ENCODE measurements at places on chromosomes 5 and 9.

GRCh38 chr9:14238518-14238917 is 75.4 kb downstream of the NFIB start:
- no peak for DNase-seq

GRCh38 chr5:31047007-31047406 is 146.5 kb upstream of the CDH6 start:
- DNase-seq, result no peak

DNA sequence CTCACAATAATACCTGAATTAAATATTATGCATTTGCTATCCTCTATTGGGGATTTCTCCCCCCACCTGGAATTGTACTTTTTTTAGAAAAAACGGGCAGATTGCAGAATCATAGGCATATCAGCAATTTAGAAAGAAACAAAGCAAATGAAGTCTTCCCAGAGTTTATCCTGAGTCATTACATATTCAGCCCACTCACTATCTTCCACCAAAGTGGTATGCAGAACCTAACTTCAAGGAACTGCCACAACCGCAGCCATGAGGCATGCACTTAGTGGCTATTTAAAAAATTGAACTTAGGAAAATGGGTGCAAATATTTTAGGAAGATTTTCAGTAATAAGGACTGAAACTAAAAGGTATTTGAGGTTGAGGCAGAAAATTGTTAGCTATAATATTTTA is 48.6 kb downstream of the UBAP1 start:
- DNase-seq, result no peak

GRCh38 chr5:107067395-107067794 is 603.3 kb downstream of the EFNA5 start:
- no peak for DNase-seq

DNA sequence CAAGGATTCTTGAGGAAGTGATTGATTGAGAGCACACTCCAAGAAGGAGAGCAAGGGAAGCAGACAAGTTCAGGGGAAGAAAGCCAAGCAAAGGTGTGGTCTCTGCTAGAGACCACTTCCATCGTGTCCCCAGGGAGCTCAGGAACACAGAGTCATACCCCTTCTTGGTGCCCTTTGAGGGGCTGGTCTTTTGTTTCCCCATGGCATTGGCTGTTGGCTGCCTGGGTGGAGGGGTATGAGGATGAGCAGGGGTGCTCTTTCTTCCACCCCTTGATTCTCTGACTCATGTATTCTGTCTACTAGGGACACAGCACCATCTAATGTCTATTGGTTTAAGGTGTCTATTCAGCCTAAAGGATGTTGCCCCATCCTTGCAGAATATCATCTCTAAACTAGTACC is 11.5 kb upstream of the SPOCK1 start:
- DNase-seq, result no peak

- DNase-seq, result no peak
These were observed 1.5 kb downstream of the SEPTIN8 start for GRCh38 chr5:132775476-132775961.

DNA sequence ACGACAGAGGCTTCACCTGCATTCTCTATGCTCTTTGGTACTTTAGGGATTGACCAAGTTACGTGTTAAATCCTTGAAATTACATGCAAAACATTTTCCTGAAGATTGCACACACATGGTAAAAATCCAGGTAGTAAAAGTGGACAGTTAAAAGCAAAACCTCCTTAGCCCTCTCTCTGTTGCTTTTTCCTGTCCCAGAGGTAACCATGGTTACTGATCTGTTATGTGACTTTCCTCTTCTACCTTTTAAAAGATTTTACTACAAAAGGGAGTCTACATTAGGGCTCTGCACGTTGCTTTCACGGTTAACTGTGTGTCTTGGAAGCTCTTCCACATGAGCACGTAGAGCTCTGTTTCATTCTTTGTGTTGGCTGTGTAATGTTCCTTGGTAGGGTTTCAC is 97.0 kb downstream of the PPARGC1B start:
- DNase-seq, result no peak

DNA sequence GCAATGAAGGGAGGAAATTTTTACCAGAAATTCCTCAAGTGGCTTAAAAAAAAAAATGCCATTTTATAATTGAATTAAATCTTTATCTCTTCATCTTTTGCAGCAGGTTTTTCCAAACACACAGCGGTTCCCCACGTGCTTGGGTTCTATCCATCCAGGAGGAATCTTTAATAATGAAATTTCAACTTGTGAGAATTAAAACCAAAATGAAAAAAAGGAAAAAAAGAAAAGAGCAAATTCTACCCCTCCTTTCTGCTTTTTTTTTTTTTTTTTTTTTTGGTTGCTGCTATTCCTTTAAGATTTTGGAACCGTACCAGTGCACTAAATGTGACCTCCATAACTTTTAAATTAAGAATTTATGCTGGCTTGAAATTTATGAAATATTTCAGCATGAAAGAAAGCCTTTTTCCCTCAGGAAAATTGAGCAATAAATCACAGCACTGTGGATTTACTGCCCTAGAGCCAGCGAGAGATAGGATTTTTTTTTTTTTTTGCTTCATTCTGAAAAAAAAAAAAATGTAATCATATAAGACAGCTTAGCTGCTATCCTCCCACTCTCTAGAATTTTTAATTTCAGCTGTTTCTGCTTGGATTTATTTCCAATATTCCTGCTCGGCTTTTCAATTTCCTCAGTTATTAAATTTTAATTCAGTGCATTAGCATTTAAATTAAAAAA is 88.5 kb downstream of the ZNF618 start:
- no peak for DNase-seq

GRCh38 chr5:127042593-127042992 is 12.2 kb upstream of the MARCHF3 start:
- no peak for DNase-seq

DNA sequence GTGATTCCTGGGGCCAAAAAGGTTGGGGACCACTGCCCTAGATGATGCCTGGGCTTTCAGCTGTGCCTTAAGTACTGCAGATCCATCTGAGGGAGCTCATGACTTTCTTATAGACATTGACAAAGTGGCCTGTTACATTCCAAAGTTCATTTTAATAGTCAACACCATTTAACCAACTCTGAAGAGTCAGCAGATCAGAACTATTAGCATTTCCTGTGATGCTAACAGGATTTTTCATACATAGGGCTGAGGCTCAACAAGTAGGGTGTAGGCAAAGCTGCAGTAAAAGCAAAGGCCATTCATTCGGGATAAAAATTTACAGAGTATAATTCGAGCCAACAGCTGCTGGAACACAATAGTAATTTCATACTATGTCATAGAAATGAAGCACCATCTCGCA is 105.4 kb downstream of the LPAR1 start:
- no peak for DNase-seq

- DNase-seq, result no peak
These were observed 25.4 kb downstream of the GPR21 start for GRCh38 chr9:123058834-123059233.

DNA sequence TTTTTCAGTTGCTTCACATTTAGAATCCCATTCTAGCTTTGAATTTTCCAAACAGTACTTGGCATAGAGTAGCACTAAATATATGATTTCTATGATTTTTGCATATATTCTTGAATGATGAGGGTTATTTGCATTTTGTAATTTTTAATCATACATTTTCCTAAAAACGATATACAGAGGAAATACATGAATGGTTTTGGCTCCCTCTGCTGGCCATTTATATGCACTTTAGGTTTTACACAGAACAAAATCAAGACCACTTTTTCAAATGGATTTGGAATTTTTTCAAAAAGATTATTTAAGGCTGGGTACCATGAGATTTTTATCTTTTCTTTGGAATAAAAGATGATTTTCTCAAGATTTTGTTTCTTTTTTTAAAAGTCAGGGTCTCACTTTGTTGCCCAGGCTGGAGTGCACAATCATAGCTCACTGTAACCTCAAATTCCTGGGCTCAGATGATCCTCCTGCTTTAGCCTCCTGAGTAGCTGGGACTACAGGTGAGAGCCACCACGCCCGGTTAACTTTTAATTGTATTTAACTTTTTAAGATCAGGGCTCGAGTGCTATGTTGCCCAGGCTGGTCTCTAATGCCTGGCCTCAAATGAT is 16.7 kb upstream of the COMMD10 start:
- no peak for DNase-seq

DNA sequence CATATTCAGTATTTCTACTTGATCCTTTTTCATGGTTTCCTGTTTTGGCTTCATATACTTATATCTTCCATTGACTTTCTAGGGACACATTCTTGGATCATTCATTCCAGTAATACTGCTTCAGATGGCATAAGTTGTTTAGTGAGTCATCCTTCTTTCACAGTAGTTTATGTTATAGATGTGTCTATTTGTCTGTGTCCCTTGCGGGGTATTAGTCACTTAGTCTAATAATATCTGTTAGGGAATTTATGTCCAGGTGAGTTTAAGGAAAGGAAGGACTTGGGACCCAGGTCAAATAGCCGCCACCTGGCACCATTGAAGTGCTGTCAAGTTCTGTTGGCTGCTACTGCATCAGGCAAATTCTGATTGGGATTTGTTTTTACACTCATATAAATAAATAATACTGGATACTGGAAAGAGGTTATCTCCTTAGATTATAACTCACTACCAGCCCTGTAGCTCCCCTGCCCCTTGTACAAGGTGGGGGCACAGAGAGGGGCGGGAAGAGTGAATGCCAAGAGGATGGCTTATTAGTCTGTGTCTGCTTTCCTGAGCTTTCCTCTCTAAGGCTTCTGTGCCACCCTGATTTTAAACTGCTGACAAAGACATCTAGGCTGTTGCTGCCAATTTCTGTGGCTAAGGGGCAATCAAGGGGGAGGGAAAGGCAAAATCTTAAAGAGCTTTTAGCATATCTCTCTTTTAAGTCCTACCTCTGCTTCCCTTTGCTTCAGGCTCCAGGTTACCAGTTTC is 64.9 kb downstream of the CDC42SE2 start:
- no peak for DNase-seq

DNA sequence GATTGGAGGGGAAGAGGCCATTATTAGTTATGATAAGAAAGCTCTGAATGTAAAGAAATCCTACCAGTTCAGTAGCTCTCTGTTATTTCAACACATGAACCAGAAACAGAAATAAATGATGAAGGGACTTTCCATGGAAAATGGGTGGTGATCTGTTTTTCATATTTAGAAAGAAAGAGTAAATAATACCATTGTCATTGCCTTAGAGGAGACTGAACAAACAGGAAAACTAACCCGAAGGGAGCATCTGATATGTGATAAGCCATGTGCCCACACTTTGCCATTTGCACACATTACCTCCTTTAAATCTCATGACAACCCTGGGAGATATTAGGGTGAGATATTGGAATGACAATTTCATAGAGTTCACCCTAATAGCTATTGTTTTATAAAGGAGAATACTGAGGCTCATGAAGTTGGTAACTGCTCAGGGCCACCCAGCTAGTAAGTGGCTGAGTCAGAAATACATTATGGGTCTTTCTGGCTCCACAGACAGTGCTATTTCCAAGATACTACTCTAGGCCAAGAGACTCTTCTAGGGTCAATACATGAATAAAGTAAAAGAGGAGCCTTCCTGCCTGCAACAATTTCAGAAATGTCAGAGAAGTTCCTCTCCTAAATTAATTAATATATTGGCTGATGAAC is 111.0 kb upstream of the SLIT3 start:
- DNase-seq, result no peak

DNA sequence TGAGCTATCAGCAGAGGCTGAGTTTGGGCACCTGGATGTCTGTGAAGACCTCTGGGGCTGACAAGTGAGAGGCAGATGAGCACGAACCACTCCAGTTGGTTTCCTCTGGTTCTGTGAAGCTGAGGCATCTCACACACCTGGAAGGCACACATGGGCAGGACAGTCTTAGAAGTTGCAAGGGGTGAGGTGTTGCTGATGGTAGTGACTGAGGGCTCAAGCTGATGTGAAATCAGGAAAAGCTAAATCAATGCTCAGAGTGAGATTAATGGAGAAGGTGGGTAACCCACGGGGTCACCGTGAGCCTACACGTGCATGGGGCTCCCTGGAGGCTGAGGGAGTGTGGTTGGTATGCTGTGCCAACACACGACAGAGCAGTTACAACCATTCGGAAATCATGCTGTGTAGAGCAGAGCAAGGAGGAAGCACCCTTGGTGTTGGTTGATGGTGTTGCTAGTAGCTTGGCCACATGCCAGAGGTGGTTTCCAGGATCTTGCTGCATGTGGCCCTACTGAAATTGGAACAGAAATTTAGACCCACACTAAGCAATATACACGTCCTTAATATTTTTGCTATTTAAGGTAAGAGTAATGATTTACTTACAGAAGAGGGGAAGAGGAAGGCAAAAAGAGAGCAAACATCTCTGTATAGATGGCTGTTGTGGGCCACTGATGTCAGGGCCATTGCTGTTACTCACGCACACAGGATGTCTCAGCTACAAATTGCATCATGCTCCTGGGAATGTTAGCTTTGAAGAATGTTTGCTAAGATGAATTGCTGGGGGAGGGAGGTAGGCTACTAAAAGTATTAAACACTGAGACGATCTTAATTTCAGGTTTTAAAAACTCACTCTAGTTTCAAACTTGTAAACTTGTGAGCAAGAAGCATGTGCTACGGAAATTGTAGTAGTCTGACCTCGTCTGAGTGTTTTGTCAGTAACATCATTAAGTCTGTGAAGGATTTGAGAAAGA is 170.5 kb downstream of the ARHGEF28 start:
- DNase-seq, result peak; percentile 39

DNA sequence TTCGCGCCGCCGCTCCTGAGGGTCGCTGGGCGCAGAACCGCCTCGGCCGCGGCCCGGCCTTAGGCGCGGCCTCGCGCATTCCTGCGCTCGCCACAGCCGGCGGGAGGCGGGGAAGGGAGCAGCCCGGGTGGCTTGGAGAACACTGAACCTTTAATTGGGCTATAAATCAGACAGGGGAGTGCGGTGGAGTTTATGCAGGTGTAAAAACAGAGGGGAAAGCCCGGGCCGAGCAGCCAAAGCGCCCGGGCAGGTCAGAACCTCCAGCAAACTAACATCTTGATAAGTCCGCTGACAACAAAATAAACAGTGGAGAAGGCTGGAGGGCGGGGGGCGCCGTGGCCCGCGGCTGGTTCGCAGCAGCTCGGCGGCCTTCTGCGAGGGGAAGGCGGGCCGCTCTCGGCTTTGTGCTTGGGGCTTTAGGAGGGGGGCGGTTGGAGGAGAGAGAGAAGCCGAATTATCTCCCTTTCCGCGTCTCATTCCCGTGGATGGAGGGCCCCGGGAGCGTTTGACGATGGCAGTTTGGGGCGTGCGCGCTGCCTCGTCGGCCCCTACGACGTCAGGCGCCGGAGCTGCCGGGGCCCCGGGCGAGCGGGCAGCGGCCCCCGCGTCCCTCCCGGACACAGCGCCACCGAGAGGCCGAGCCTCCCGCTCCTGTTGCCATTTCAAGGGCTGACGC is 11.3 kb downstream of the FOXD1 start:
- DNase-seq, result peak; percentile 62
